Hematopoietic multipotent progenitor cell treated with erythropoietin and hydrocortisone succinate and interleukin-3 and kit ligand, for 4 days (in vitro differentiated cells): ENCODE measurements at places on chromosomes 12 and 14.
A peak's percentile ranks its signal among the peaks of the same experiment; 100 is the strongest.

DNA sequence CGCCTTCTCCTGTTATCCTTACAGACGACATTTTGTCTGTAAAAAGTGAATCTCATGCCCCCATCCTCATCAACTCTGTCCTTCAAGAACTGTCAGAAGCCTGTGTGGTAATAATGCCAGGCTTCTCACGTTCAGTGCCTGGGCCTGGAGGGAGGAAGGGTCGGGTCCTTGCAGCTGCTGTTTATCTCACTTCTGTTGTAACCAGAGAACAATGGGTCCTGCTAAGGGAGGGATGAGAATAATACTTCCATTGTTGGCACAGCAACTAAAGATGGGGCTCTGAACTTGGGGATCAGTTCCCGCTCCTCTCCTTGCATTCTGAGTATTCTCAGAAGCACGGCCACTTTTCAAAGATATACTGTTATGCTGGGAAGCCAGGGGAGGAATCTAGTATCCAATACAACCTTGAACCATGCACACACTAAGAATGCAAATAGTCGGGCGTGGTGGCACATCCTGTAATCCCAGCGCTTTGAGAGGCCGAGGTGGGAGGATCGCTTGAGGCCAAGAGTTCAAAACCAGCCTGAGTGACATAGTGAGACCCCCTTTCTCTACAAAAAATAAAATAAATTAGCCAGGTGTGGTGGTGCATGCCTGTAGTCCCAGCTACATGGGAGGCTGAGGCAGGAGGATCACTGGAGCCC is 38.8 kb upstream of the NINJ2 start:
- no peak for DNase-seq

DNA sequence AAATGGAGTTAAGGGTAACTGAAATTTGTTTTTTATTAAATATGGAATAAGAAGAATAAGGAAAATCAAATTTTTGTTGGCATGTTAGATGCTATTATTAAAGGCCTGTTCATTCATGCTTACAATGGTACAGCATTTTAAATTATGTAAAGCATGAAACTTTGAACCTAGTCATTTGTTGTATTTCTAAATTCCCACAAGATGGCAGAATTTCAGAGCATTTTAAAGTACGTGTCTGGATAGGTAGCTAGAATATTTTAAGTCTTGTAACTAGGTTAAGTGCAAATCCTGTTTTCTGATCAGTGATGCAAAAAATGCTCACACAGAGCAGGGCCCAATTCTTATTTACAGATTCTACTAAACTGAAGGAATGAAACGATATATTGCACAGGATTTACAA is 585.6 kb upstream of the MIS18BP1 start:
- DNase-seq = peak; percentile 22

- no peak for DNase-seq
Measured at GRCh38 chr12:14913381-14913781, 25.0 kb downstream of the ERP27 start.

- DNase-seq = no peak
Measured at GRCh38 chr12:118439068-118439467, 62.7 kb downstream of the SUDS3 start.

- no peak for DNase-seq
Measured at GRCh38 chr12:1080520-1081223, 89.6 kb downstream of the ERC1 start.

DNA sequence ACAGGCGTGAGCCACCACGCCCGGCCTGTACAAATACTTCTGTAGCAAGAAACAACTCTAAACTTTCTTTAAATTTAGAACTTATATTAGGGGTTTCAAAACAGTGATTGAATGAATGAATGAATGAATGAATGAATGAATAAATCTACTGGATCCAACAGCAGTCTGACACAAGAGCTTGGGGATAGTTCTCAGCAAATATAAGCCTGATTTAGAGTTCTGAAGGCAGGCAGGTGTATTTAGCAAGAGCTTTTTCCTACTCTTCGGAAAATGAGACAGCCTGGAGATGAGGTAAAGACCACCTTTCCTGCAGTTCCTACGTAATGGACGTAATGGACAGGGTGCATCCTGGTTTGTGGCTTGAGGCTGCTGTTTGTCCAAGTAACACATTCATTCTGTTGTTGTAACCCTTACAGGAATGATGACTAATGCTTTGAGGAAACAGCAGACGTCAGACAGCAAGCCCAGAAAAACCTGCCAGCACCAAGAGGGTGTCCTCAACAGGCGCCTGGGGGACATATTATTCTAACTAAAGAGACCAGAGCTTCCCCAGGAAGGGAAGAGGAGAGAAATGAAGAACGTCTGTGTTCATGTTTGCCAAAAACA is 277.4 kb upstream of the SOX5 start:
- peak; percentile 52 for DNase-seq

- DNase-seq = no peak
Measured at GRCh38 chr12:131045705-131046460, 92.2 kb downstream of the ADGRD1 start.

DNA sequence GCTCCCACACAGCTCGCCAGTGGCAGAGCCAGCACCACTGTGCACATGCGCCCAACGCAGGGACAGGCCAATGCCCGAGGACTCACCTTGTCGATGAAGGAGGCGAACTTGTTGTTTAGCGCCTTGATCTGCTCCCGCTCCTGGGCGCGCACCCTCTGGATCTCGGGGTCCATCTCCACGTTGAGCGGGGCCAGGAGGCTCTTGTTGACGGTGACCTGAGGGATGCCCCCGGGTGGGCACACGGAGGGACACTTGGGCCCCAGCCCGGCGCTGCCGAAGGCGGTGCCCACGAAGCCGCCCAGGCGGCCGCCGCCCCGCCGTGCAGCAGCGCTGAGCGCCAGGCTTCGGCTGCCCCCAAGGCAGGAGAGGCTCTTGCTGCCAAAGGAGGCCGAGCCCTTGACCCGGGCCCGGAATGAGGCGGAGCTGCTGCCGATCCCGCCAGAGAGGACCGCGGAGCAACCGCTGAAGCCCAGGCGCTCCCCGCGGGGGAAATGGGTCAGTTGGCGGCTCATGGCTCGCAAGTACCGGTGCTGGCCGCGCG is at the start of gene KRT72:
Gene KRT72 (minus strand): TSS at position 523 of the 541 bp plus-strand sequence. CDS start 11 bp downstream, at position 512.
- DNase-seq = peak; percentile 20

GRCh38 chr14:72416892-72417291 is 477.0 kb downstream of the DPF3 start:
- peak; percentile 26 for DNase-seq

- no peak for DNase-seq
Measured at GRCh38 chr12:17982556-17982955, 107.4 kb downstream of the RERGL start.

DNA sequence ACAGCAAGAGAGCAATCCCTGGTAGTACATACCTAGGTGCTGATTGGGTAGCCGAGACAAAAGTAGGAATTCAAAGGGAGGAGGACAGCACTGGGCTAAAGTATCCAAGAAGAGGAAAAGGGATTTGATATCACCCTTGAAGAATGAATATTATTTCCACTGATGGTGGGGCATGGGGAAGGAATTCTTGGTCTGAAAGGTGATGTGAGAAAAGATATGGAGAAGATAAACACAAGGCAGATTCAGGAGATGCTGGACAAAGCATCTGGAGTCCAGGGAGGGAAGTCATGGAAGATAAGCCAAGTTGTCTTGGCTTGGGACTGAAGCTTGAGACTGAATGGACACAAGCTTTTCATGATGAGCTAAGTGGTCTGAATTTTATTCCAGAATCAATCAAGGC is 194.0 kb downstream of the EGLN3 start:
- no peak for DNase-seq

- DNase-seq = no peak
Measured at GRCh38 chr14:82094829-82095345, 561.2 kb upstream of the SEL1L start.

- DNase-seq = no peak
Measured at GRCh38 chr14:53022593-53022992, 71.7 kb upstream of the FERMT2 start.

DNA sequence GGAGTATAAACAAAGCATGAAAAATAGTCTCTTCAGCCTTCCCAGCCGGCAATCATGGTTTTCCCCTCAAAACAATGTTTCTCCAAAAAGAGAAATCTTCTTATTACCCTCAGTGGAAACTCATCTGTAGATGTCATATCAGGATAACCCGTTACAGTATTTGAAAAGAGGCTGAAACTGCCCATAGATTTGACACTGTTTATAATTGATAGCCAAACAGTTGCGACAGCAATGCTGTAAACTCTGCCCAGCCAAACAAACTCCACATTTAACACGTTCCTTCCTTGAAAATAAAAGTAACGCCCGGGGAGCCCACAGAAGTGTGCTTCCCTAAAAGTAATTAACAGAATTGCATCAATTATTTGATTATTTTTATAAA is 201.3 kb upstream of the FOXN3 start:
- DNase-seq = peak; percentile 61

DNA sequence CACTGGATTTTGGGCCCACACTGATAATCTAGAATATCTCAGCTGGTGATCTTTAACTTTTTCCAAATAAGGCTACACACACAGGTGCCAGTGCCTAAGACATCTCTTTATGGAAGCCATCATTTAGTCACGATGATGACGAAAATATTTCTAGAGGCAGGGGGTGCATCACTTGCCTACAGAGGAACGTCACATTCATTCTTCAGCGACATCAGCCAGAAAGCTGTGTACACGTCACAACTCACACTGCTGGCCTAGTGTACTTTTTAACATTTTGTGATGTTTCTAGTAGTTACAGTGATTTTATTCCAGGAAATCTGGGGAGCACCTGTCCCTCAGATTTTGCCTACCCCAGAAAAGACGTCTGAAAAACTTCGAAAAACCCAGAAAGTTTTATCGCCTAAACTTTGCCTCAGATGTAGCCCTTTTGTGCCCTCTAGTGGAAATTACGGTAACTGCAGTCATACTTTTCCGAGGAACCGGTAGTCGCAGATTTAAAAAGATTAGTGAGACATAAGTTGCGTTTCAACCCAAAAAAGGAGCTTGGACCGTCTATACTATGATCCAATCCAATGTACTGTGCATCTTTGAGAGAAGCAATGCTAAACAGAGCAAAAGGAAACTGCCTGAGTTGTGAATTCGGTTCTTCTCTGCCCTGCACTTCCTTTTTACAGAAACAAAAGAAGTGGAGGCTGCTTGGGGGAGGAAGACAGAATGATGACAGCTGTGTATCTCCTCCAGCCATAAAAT is 64.3 kb upstream of the STON2 start:
- DNase-seq = peak; percentile 88

DNA sequence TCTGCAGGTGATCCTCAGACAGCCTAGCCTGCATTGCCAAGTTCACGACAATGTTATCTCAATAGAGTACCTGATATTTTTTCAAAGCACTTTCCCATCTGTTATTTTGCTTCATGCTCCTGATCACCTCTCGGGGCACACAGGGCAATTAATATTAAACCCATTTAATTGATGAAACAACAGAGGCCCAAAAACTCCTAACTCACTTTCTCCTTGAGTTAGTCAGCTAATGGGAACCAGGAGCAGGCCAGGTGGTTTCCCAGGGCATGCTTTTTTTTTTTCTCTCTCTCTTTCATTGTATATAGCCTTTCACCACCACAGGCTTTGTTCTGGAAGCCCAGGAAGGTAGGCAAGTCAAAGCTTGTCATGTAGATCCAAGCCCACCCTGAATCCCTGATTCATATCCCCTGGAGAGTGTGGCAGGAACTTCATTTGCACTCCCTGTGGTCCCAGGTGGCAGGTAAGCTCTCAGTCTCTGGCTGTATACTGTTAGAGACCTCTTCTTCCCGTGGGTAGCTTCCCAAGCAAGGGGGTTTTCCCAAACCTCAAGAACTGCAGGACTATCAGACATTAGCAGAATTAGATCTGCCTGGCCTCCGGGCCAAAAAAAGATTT is 41.6 kb upstream of the MAP1LC3B2 start:
- no peak for DNase-seq

DNA sequence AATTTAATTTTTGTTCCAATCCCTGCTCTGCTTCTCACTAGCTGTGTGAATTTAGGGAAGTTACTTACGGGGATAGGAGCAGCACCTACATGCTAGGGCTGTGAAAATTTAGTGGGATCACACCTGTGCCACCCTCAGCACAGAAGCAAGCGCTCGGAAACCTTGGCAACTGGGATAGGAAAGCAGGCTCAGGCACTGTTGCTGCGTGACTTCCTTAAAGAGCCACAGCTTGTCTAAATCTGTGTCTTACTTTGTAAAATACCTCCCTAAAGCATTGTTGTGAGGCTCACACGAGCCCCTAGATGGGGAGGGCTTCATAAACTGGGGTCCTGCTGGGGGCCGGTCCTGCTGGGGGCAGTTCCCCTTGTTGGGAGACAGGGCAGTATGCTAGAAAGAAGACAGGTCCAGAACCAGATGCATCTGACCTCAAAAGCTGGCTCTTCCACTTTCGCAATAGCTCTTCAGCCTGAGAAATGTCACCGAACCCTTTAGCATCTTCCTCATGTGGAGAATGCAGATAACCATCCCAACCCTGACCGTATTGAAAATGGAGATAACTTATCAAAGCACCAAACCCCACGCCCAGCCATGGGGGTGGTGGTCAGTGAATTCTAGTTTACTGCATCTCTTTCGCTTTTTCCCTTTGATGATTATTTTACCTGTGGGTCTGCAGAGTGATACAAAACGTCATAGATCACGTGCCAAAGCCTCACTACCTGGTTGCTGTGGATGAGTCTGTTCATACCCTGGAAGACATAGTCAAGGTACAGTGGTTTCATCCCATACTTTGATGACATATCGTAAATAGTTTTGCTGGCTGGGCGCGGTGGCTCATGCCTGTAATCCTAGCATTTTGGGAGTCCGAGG is 54.1 kb downstream of the AK7 start:
- DNase-seq = peak; percentile 77

GRCh38 chr14:71754422-71755095 is 177.7 kb upstream of the RGS6 start:
- no peak for DNase-seq

DNA sequence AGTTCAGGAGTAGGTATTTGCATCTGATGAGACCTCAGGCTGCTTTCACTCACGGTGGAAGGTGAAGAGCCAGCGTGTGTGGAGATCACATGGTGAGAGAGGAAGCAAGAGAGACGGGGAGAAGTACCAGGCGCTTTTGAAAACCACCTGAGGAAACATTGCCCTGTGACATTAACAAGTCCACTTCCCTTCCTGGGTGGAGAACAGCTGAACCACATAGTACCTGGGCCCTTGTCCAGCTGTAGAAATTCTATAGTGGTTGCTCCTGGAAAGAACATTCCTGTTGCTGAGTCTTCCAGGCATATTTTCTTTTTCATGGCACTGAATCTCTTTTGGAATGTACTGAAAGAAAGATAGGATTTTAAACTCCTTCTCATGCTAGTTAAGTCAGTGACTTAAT is 87.3 kb upstream of the RIN3 start:
- DNase-seq = no peak

GRCh38 chr14:103231376-103232019 is 102.5 kb upstream of the EIF5 start:
- DNase-seq = no peak
